GM12892 (cell line): ENCODE measurements at places on chromosomes 7 and 10.

DNA sequence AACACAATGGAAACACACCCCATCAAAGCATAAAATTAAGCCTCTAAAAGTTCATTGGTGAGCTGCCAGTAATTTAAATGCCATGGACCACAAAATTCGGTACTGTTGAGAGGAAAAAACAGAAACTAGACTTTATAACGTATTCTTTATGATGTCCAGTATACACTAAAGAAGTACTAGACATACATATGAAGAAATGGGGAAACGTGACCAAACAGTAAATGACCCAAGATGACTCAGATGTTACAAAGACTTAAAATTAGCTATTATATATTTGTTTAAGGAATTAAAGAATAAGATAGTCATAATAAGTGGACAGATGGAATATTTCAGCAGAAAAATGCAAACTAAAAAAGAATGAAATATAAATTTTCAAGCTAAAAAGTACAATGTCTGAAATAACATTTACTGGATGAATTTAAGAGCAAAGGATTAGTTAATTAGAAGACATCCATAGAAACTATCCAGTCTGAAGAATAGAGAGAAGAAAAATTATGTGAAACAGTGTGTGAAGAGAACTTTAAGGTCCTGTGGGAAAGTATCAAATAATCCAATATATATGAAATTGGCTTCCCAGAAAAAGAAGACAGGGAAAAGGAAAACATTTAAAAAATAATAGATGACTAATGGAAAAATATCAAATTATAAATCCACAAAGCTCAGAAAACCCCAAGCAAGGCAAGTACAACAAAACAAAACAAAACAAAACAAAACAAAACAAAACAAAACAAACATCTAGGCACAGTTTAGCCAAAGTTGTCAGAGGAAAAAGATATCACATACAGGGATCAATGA is 69.4 kb downstream of the SAMD9 start:
- no peak for DNase-seq

DNA sequence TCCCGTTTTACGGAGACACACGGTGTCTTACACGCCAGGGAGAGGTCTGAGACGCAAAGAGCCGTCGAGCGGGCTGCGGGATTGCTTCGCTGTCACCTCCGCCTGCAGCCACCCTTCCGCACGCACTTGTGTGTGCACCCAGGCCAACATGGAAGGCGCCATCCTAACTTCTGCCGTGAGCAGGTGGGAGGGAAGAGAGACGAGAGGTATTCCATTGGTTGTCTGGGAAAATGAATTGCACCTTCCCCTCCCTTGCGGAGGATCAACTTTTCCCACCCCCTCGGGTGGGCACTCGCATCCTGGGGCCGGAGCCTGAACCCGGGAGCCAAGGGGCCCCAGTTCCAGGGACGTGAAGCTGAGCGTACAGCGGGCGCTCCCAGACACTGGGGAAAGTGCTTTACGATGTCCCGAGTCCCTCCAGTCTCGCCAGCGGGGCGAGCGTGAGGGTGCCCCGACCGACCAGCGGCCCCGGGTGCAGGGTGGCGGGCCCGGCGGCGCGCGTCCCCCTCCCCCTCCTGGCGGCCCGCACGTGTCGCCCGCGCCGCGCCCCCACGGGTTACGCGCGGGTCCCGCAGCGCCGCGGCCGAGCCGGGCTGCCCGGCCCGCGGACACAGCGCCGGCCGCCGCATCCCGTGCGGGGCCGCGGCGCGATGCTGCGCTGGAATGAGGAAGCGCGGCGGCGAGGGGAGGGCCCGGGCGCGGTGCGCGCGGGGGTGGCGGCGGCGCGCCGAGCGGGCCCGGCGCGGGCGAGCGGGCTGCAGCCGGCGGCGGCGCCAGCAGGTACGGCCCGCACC is 984 bp upstream of the IKZF1 start:
- no peak for DNase-seq

- no peak for DNase-seq
These were observed 4.7 kb downstream of the EEPD1 start for GRCh38 chr7:36157527-36158320.

DNA sequence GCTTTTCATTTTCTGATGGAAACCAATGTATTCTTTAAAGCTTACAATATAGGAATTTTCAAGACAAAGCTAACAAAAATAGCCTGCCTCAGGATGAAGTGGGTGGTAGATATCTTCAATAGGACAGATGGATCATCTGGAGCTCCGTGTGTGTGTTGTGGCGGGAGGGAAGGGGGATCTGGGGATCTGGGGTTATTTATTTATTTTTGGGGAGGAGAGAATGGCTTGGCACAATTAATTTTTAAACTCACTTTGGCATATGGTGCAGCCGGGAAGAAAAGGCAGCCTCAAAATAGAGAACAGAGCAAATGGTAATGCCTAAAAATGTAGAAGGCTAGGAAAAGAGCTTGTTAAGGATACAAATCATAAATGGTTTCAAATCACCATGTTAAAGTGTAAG is 11.6 kb upstream of the ABLIM1 start:
- no peak for DNase-seq

GRCh38 chr7:100895956-100896731 is 456 bp upstream of the ACHE start:
- DNase-seq: no peak

DNA sequence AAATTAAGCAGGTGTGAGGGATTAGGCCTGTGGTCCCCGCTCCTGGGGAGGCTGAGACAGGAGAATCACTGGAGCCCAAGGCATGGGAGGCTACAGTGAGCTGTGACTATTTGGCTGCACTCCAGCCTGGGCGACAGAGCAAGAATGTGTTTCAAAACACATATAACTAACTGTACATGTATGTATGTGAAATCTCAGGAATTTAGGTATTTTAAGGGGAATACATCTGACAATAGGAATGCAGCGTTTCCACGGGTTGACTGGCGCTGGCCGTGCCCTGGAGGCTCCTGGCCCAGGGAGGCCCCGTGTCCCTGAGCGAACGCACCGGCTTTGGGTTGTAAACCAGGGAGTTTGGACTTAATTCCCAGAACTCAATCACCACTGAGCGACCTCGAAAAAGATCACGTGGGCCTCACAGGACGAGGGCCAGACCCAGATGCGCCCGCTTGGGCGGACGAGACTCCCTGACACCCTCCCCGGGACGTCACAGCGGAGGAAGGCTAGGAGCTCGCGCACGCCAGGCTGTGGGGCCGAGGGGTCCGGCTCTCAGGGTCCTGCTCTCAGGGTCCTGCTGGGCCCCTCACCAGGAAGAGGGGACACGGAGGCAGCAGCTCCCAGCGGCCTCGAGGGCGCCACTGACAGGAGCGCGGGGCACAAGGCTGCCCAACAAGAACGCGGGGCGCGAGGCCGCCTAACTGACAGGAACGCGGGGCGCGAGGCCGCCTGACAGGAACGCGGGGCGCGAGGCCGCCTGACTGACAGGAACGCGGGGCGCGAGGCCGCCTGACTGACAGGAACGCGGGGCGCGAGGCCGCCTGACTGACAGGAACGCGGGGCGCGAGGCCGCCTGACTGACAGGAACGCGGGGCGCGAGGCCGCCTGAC is 18.4 kb downstream of the PTPRN2 start:
- DNase-seq: no peak

- peak; percentile 30 for DNase-seq
These were observed 4.7 kb downstream of the TMEM236 start for GRCh38 chr10:17756557-17757217.

- DNase-seq: peak; percentile 5
These were observed 79.6 kb upstream of the RET start for GRCh38 chr10:42997151-42997848.
